ENCODE measurements at places on chromosomes 5 and 9.

DNA sequence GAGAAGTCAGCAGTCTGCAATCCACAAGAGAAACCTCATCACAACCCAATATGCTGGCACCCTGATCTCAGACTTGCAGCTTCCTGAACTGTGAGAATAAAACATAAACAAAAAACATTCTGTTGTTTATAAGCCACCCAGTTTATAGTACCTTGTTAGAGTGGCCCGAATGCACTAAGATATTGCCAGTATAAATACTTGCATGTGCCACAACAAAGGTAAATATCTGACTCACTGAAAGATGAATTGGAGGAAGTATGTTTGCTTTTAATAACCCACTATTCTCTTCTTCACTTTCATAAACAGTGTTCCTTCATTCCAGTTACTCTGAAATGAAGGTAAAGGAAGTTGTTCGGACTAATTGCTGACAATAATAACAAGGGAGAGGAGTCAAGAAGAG, 1163.4 kb upstream of the CDH6 start:
- no peak for DNase-seq

- DNase-seq: no peak
Measured at GRCh38 chr9:82466616-82467260, 478.2 kb downstream of the SPATA31D1 start.

GRCh38 chr9:15238646-15239045, 68.4 kb downstream of the TTC39B start:
- DNase-seq: no peak

DNA sequence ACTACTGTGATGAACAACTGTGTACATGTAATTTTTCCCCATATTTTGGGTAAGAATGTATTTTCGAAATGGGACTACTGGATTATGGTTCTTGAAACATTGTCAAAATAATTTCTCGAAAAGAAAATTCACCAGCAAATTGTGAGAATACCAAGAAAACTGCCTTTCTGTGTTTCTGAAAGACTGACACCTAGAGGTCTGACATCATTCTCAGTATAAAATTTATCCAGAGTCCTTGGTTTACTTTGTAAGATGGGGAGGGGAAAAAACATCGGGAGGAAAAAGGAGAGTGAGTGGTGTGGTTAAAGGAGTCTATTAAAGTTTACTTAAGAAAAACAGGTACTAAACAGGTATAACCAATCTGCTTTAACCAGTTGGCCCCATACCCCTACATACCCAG, 149.2 kb downstream of the CEP120 start:
- no peak for DNase-seq
